ENCODE measurements at places on chromosomes 1 and 21.

- no peak for DNase-seq
These were observed 915.9 kb downstream of the PLA2G4A start for GRCh38 chr1:187744665-187745064.

GRCh38 chr21:36730291-36731281 is 31.7 kb downstream of the SIM2 start:
- no peak for DNase-seq

GRCh38 chr1:172647987-172648386 is 10.9 kb upstream of the FASLG start:
- no peak for DNase-seq

DNA sequence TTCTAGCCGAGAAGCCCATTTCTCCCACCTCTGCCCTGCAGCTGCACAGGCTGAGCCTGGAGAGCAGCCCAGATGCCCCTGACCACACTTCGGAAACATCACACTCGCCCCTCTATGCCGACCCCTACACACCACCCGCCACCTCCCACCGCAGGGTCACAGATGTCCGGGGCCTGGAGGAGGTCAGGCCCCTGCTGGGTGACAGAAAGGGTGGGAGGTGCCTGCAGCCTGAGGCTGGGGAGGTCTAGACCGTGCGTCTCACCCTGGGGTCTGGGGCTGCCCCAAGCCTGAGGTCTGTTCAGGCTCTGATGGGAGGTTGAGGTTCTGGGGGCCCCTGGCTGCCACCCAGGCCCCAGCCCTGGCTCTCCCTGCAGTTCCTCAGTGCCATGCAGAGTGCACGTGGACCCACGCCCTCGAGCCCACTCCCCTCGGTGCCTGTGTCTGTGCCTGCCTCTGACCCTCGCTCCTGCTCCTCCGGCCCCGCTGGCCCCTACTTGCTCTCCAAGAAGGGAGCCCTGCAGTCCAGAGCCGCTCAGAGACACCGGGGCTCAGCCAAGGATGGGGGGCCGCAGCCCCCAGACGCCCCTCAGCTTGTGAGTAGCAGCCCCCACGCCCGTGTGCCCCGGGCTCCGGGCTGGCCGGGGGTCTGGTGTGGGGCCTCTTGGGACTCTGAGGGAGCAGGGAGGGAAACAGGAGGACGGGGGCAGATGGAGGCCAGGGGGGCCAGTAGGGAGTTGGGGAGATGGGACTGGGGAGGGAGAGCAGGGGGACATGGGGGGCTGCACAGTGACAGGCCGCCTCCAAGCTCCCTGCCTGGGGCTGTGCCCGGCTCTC is 7.4 kb downstream of the PLEKHN1 start:
- DNase-seq: no peak
